ENCODE measurements at places on chromosomes 7 and 10. TPM values are rescaled to one million over a fixed set of nuclear protein-coding genes. Genes with fewer than 3 reads are reported as not detected.

Gene NKX2-3
- not detected for total RNA-seq

Gene DYDC1
- 0.50 TPM for total RNA-seq

Gene FAM25A
- not detected for total RNA-seq

Gene PDZD7
- total RNA-seq, result 0.58 TPM

Gene RPEL1
- total RNA-seq, result 0.12 TPM

DNA sequence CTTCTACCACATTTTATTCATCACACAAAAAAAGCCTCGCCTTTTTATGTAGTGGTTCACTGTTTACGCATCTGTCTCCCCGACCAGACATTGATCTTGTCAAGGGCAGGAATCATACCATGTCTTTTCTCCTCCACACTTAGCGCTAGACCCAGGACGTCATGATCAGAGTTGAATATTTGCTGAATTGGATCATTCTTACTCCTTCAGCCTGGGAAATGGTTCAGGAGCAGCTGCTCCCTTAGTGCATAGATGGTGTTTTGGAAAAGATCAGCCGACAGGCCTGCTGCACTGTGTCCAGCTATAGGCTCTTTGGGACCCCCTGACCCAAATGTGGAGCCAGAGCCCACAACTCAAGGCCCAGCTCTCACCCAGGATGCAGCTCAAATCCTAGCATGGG, 249.1 kb upstream of the TMEM72 start:
- no peak for DNase-seq

DNA sequence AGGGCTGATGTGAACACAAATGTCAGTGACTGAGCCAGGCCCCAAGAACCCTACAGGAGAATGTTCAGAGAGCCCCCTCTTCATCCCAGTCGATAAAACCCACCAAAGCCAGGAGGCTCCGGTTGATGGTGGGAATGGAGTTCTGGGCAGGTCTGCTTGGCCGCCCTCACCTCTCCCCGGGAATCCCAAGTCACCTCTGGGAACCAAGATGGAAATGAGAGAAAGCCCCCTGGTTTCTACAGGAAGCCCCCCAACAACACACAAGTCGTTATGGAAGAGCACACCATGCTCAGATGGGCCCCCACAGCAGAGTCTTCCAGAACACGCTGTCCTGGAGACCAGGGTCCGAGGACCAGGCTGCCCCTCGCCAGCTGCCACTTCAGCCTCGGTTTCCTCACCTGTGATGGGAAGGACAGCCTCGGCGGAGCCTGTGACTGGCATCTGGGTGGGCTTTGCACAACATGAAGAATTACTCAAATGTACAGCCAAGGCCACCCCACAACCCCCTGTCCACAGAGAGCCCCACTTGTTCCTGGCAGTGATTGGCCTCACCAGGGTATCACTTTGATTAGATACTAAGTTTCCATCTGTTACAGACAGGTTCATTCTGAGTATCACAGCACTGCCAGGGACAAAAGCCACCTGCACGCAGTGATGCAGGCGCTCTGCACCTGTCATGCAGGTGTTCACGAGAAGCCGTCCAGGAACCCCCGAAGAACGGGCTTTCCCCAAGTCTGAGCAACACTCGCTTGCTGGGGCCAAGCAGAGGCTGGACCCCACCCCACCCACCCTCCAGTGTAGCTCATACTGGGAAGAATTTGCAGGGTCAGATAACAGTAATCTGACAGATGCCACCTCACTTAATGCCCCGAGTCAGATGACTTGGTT, 57.6 kb downstream of the MKI67 start:
- no peak for DNase-seq

GRCh38 chr7:155738652-155739537, 73.4 kb downstream of the SHH start:
- DNase-seq, result peak; percentile 44

GRCh38 chr10:88118729-88119128, 255.3 kb downstream of the PTEN start:
- DNase-seq, result no peak

DNA sequence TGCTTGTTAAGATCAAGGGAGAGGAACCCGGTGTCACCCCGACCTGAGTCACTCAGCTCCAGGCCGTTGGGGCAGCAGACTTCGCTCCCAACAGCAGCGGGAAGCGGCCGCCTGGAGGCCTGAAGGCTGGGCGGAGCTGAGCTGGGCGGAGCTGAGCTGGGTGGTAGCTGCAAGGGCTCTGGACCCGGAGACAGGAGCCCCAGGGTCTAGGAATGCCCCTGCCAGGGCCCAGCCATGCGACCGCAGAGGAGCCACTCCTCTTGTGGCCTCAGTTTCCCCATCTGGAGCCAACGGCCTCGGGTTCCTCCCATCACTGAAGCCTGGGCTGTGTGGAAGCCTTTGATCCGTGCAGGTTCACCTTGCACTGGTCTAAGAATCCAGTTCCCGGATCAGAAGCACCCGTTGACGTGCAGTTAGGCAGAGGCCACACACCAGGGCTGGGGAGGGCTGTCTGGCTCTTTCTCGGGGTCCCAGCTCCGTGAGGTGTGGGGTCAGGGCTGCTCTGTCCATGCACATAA, 21.9 kb upstream of the DPYSL4 start:
- peak; percentile 71 for DNase-seq

GRCh38 chr7:135283959-135284638, 50.5 kb downstream of the STRA8 start:
- no peak for DNase-seq

DNA sequence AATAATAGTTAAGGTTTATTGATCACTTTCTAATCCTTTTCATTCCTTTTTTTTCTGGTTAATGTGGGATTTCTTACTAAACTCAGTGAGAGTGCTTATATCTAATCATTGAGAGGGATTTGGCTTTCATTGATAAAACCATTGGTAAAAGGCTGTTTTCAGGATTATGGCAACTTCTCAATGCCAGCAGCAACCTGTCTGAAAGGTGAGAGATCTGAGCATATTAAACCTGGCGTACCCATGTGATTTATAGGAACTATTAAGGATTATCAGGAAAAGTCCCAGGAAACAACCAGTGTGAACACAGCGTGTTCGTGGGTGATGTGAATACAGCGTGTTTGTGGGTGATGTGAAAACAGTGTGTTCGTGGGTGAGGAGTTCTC, 65.9 kb downstream of the PDIA4 start:
- no peak for DNase-seq

- DNase-seq, result no peak
Observed at GRCh38 chr10:26567351-26567721, 129.2 kb downstream of the APBB1IP start.
